Stimulated activated CD4-positive, alpha-beta T cell treated with anti-CD3 and anti-CD28 coated beads, TNF-alpha, amount 100 ng/mL, for 4 hours (primary cell): ENCODE measurements at places on chromosomes 6 and 20.

- no peak for DNase-seq
Measured at GRCh38 chr20:52305024-52305645, 113.6 kb upstream of the ZFP64 start.

- no peak for DNase-seq
Measured at GRCh38 chr6:168703990-168704389, 263.0 kb downstream of the SMOC2 start.

DNA sequence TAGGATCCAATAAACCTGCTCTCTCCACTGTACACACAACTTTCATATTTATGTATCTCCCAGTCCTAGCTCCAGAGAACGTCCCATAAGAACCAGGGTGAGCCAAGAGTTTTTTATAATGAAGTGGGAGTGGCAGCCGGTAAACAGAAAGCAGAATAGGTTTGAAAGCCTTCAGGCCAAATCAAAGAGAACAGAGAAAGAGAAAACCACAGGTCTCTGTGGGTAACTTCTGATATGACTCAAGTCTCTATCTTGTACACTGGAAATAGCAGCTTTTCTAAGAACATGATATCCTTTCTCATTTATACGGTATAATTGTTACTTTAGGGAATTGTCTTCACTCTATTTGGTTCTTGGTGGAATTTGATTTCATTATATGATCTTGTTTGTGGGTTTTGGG lies 273.6 kb downstream of the PACRG start:
- DNase-seq: no peak

- no peak for DNase-seq
Measured at GRCh38 chr20:21936261-21936660, 230.8 kb downstream of the PAX1 start.

- no peak for DNase-seq
Measured at GRCh38 chr6:30776390-30777154, 32.2 kb upstream of the IER3 start.

- DNase-seq: no peak
Measured at GRCh38 chr6:113734982-113735381, 122.2 kb upstream of the MARCKS start.

GRCh38 chr6:118260833-118261232 lies 287.3 kb upstream of the PLN start:
- no peak for DNase-seq

- DNase-seq: no peak
Measured at GRCh38 chr6:14025160-14025559, 92.4 kb upstream of the CD83 start.

DNA sequence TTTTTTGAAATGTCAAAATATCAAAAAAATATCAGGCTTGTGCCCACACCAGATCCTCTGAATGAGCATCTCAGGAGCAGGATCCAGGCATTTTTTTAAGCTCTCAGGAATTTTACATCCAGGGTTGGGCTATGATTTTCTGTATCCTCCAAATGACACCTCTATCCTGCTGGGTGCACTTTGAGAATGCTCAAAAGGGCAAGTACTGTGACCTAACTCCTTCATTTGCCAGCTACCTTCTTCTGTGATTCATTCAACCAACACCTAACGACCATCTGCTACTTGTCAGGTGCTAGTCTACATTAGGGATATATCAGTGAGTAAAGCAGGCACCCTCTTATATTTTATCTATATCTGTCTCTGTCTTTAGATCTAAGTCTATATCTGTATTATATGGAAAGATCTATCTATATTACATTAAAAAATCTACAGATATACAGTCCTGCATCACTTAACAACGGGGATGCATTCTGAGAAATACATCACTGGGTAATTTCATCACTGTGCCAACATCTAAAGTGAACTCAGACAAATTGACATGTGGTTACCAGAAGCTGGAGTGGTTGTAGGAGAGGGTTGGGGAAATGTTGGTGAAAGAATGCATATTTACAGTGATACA lies 131.6 kb downstream of the KIF16B start:
- DNase-seq: no peak

DNA sequence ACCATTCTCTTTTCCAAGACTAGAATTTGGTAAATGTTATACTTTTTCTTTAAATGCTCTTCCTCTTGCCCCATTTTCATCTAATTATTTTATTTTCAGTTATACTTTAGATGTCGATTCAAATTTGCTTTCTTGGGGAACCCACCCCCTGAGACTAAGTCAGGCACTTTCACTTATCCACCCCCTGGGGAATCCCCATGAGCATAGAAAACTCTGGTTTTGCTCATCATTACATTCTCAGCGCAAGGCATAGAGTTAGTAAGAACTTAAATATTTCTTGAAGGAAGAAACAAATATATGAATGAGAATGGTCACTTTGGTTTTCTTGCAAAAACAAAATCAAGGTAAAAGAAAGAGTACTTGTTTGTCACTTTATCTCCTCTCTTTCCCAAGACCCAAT lies 25.1 kb upstream of the HSF2 start:
- no peak for DNase-seq

- no peak for DNase-seq
Measured at GRCh38 chr6:168598251-168599117, 157.5 kb downstream of the SMOC2 start.

GRCh38 chr20:50029697-50030461 lies 47.1 kb downstream of the SNAI1 start:
- no peak for DNase-seq

DNA sequence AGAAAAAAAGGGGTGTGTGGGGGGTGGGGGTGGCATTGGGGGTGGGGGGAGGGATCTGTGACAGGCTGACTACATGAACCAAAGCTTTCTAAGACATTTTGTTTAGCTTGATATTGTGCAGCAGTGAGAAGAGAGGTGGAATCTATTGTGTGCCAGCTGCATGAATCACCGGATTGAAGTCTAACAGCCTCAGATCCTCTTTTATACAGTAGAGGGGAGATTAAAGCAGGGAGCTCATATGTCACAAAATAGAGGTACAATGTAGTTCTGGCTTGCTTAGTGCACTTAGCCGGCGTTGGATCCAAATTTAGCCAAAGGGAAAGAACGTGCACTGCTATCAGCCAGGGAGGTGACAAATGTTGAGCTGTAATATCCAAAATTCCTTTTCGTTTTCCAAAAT lies 404.2 kb upstream of the CITED2 start:
- DNase-seq: no peak

DNA sequence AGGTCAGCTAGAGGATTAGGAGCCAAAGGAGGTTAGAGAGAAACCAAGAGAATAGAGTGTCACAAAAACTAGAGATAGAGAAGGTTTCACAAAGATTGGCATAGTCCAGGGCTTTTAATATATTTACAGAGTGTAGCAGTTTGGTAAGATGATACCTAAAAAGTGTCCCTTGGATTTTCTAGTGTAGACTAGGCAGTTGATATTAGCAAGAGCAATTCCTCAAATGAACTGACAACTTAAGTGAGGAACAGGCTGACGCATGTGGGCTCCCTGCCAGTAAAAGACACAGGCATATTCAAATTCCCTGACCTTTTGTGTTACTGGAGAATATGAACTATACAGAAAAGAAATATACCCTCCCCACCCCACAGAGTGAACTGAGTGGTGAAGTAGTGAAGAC lies 40.1 kb downstream of the VTA1 start:
- DNase-seq: no peak

DNA sequence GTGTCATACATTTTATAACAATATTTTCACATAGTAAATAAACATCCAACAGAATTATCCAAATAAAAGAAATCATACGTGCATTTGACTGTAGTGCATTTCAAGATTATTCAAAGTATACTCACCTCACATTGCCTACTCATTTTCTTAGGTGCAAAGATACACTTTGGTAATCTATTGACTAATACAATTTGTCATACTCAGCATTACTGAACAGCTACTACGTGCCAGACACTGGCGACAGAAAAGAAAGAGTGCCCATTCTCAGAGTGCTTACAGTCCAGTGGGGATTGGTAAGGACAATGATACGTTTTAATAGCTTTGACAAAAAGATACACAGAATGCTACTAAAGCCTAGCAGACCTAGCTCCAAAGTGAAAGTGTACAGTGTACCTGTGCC lies 42.0 kb downstream of the FBXL4 start:
- no peak for DNase-seq

- no peak for DNase-seq
Measured at GRCh38 chr20:59455402-59456341, 148.7 kb upstream of the PHACTR3 start.

- peak; percentile 22 for DNase-seq
Measured at GRCh38 chr20:2873747-2874041, 413 bp downstream of the PTPRA start.

GRCh38 chr20:48818481-48818987 lies 9.3 kb downstream of the PREX1 start:
- no peak for DNase-seq

- no peak for DNase-seq
Measured at GRCh38 chr20:10629946-10630650, 43.7 kb downstream of the JAG1 start.

GRCh38 chr6:28553384-28553985 lies 27.8 kb downstream of the GPX5 start:
- DNase-seq: no peak

DNA sequence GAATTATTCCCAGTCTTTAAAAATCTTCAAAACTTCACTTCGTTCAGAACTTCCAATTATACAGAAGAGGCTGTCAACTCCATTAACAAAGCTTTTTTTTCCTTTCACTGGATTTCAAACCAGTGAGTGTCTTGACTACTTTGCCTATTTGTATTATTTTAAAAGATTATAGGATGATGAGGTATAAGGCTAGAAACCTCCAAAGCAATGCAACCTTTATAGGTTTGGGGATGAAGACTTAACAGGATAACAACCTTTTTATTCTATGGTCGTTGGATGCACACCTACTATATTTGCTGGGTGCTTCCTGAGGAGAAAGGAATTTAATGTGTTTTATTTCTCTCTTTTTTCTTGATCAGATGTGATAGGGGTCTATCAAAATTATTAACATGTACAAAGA lies 1.9 kb upstream of the OVOL2 start:
- DNase-seq: no peak

- no peak for DNase-seq
Measured at GRCh38 chr20:31720486-31721407, 1.9 kb downstream of the BCL2L1 start.

DNA sequence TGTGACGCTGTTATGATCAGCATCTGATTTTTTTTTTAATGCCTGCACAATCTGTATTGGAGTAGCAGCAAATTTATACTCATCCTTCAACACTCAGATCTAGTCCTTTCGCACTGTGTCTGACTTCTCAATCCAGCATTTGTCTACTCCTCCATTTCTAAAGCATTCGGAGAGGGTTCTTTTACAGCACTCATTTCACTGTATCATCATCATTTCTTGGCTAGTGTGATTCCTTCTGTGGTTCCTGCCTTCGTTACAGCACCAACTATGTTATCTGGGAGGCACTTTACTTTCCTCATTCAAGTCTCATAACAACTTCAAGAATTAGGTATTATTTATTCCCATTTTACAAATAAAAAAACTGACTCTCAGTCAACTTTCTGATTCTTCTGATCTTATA lies 18.0 kb downstream of the NUDT3 start:
- no peak for DNase-seq

DNA sequence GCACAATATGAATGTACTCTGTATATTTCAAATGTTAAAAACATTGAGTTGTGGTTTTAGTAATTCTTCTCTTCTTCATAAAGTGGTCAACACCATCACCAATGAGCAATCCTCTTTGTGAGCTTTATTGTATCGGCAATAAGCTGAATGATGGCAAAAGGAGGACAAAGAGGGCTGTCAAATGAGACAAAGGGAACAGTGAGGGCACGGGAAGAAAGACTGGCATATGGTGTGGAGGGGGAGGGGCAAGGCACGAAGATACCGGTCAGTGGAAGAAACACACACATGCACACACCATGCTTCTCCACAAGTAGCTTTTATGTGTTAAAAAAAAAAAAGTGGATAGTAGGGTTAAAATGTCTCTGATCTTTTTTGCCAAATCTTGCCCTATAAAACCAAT lies 506.8 kb upstream of the CITED2 start:
- DNase-seq: no peak

- no peak for DNase-seq
Measured at GRCh38 chr6:108650325-108650724, 89.6 kb downstream of the FOXO3 start.

- DNase-seq: no peak
Measured at GRCh38 chr6:27766405-27766804, 145.8 kb downstream of the OR2B2 start.

GRCh38 chr6:88586371-88587149 lies 376.9 kb downstream of the RNGTT start:
- no peak for DNase-seq

GRCh38 chr6:83928286-83928685 lies 68.8 kb downstream of the CYB5R4 start:
- no peak for DNase-seq

DNA sequence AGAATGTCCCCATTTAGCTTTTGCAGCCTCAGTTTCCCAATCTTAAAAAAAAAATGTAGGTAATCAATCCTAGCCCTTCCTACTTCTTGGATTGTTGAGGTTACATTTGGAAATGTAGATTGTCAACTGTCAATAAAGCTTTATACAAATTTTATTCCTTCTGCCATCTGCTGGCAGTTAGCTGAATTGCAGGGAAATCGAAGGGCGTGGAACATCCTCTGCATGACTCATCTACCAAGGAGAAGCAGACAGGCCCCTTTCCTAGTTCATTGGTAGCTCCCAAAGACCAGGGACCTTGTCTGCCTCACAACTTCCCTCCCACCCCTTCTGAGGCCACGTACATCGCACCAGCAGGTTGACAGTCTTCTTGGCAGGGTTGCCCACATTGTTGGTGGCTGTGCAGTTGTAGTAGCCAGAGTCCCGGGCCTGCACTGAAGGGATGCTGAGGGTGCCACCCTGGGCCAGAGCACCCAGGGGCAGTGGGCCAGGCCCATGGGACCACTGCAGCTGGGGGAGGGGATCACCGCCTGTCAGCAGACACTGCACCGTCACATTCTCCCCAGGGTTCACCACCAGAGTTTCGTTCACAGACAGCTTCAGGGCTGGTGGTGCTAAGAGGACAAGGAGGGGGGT lies 43.6 kb downstream of the MDGA1 start:
- peak; percentile 38 for DNase-seq

DNA sequence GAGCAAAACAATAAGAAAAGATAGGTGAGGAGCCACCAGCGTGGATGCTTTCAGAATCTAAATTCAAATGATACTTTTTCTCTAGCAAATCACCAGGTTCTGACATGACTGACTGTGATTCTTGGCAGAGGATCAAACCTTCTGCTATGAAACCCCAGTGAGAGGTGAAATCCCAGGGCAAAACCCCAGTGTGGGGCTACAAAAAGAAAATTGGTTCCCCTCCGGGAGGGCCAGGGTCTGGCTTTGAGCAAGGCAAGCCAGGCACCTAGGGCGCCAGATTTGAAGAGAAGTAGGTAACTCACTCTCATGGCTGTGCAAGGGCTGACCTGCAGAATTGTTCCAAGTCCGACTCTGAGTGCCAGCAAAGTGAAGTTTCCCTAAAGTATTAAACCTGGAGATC lies 20.2 kb upstream of the RALGAPA2 start:
- no peak for DNase-seq
